GDM1 (cell line): ENCODE measurements at places on chromosomes 4 and X.
A peak's percentile ranks its signal among the peaks of the same experiment; 100 is the strongest.

DNA sequence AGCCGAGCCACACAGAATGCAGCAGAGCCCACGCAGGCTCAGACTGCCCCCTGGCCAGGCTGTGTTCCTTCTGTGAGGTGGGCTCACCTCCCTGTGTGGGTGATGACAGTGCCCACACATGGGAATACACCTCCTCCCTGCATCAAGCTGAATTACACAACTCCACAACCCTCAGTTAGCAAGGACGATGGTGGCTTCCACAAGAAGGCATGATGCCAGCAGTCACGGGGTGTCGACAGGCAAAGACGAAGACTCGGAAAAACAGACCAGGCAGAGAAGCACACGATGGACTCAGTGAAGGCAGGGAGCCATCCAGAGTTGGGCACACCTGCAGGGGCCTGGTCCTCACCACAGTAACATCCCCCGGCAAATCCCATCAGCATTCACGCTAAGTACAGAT is 12.1 kb downstream of the LETM1 start:
- DNase-seq, result no peak

DNA sequence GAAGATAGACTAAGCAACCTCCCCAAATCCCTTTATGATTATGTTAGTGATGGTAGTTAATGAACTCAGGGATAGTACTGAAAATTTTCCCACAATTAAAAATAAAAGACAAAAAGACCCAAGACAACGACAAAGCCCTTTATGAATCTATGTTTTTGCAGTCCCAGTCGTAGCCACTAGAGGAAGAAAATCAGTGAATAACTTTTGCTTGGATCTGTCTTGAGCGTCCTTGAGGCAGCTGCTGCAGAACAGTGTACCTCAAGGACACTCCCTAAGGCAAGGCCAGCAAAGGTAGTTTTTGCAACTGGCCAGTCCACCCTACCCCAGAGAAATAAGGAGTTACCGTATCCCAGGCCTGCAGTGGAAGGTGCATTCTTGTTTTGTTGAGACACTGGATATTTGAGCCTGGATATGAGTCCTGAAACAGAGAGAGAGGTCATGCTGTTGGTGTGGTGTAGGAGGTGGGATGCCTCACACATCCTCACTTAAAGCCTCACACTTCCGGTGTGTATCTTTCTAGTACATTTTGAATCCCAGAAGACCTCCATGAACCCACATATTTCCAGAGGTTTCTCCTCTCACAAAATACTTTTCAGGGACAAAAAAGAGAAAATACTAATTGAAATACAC is 8.7 kb upstream of the TIMM8A start:
- DNase-seq, result no peak

- no peak for DNase-seq
Observed at GRCh38 chr4:103753868-103754653, 34.3 kb upstream of the TACR3 start.

DNA sequence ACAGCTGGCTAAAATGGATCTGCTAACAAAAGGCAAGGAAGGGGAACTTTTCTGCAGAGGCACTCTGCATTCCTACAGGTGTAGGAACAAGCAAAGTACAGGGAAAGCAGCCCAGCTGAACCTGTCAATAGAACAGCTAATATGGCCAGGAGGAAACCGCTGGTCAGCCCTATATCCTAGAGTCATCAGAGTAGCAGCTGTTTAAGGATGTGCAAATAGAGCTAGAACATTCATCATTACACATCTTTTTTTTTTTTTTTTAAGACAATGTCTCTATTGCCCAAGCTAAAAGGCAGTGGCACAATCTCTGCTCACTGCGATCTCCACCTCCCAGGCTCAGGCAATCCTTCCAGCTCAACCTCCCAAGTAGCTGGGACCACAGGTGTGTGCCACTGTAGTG is 163.0 kb downstream of the BTC start:
- no peak for DNase-seq

DNA sequence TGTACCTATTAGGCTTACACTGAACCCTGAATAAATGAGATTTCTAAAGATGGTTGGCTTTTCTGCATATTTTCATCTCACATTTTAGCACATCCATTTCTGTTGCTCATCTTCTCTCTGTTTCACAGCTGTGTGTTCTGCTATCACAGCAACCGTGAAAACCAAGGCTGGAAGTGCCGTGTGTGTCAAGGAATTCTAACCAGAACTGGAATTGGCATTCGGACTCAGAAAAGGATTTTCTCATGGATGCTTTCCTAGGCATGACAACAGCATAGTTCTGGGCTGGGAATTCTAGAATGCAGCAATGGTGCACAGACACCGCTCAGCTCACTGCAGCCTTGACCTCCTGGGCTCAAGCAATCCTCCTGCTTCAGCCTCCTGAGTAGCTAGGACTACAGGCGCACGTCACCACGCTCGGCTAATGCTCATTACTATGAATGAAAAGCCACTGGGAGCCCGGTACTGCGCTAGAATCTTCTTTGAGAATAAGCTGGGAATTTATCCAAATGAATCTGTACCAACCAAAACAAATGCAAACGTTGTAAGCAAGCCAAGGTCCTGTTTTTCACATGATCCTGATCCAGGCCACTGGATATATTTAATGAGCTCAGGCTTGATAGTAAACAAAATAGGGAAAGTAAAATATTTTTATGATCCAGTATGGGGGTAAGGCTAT is 105.2 kb downstream of the RBM47 start:
- no peak for DNase-seq

DNA sequence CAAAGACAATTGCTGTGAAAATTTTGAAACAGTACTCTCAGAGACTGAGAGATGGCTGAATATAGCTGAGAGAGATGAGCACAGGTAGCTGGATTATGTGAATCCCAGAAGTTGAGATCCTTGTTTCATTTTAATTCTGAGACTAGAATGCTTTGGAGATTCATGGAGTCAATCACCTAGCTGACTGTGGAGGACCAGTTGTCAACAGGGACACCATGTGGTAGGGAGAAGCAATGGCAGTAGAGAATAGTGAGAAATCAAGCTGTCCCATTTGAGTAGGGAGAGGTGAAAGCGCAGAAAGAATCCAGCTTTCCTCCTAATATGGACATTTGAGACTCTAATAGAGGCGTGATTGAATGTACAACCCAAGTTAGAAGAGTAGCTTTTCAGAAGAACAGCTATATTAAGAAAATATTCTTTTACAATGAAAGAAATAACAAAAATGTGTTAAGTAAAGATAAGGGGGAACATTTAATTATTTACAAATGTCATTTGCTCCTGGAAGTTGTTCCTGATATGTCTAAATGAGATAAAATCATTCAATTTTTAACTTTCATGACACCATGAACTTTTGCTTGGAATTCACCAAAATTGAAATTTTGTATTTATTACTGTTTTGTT is 30.3 kb upstream of the GLRB start:
- peak; percentile 7 for DNase-seq

DNA sequence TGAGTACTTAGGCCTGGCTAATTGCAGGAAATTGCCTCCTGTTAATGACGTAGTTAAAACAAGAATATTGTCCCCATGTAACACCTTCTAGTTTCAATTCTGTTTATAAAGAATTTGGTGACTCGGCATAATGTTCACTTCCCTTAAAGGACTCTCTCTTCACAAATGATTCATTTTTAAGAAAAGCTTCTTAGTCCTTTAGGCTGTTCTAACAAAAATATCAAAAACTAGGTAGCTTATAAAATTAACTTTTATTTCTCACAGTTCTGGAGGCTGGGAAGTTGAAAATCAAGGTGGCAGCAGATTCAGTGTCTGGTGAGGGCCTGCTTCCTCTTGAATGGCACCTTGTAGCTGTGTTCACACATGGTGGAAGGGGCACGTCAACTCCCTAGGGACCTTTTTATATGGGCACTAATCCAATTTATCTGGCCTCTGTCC is 23.8 kb downstream of the COL25A1 start:
- DNase-seq, result no peak
